Activated CD4-positive, alpha-beta T cell treated with anti-CD3 and anti-CD28 coated beads, Interleukin-2, amount 50 U/mL, for 4 hours (primary cell): ENCODE measurements at places on chromosomes 16 and 17.

GRCh38 chr17:75075597-75076336 is 12.0 kb upstream of the SLC16A5 start:
- no peak for DNase-seq

- no peak for DNase-seq
Measured at GRCh38 chr16:88320947-88321634, 61.7 kb upstream of the ZNF469 start.

DNA sequence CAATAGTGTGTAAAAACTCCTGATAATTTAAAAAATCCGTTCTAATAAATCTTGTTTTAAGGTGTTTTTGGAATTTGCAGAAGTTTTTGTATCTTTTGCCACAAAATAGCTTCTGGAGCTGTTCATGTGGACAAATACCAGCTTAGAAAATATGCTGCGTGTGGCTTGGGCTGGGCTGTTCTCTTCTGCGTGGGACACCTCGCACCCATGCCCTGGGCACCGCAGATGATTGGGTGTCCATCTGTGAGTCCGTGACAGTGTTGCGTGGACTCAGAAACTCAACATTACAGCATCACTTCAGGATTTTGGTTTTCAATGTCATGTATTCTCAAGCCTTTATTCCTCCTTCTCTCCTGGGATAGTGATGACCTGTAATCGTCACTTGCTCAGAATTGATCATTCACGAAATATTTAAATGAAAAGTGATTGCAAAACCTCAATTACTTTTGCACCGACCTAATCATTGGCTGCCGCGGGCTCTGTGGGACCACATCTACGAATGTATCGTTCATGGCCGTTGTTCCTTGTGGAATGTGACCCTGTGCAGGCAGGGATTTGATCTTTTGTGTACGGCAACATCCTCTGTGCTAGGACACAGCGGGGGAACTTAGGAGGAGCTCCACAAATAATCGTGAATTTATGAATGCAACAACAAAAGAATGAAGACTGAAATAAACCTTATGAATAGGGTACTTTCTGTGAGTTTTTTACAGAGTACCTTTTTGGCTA is 210.3 kb upstream of the FOXF1 start:
- DNase-seq, result no peak

DNA sequence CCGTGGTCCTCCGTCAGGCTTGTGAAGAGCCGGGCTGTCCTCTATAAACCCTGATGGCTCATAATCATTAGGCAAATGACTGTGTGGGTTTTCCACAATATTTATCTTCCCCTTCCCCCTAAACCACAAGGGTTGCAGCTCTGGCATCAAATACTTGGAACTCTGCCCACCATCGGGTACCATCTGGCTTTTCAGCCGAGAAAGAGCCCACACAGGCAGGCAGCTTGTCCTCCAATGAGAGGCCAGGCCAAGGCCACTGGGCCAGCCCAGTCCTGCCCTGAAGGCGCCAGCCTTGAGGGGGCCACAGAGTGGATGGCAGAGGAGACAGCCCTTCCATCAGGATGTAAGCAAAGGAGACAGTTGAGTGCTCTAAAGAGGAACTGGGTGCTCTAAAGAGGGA is 31.8 kb upstream of the NAT9 start:
- no peak for DNase-seq

GRCh38 chr16:7227229-7227721 is 105.4 kb upstream of the RBFOX1 start:
- no peak for DNase-seq

GRCh38 chr16:72125635-72126428 is 32.2 kb downstream of the DHX38 start:
- no peak for DNase-seq

- no peak for DNase-seq
Measured at GRCh38 chr17:83109793-83110645, 30.6 kb downstream of the METRNL start.

DNA sequence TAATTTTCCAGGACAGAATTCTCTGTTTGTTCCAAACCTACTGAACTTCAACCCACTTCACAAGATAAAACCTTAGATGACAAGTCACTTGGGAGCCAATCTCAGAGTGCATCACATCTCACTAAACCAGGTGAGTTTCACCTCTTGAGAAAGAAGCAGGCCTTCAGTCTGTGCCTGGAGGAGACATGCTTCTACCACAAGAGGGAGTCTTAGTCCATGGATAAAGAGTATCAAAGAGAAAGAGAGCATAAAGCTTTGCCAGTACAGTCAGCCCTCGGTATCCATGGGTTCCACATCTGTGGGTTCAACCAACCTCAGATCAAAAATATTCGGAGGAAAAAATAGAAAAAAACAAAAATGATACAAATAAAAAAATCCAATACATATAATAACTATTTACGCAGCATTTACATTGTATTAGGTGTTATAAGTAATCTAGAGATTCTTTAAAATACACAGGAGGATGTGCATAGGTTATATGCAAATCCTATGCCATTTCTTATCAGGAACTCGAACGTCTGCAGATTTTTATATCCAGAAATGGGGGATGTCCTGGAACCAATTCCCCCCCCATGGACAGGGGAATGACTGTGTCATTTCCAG is 37.7 kb downstream of the DUSP14 start:
- DNase-seq, result no peak

DNA sequence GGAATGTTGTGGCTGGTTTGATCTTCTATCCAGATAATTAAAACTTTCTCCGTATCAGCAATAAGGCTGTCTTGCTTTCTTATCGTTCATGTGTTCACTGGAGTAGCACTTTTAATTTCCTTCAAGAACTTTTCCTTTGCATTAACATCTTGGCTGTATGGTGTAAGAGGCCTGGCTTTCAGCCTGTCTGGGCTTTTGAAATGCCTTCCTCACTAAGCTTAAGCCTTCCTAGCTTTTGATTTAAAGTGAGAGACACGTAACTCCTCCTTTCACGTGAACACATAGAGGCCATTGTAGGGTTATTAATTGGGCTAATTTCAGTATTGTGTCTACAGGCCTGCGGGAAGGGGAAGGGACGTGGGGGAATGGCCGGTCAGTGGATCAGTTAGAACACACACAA is 42.9 kb downstream of the MSI2 start:
- DNase-seq, result no peak

DNA sequence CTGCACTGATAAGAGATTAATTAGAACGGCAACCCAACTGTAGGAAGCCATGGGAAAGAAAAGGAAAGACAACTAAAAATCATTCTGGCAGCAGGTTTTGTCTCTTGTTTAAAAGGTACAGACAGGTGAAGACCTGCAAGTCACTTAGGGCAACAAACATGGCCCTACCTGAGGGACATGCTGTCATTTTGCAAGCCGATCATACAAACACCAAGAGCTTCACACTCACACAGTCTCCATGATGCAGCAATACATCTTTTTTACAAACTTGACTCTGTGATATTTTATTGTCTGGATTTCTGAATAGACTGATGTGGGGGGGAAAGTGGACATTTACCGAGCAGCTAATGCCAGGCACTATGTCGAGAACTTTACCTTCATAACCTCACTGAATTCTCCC is 101.8 kb downstream of the PARN start:
- DNase-seq, result no peak

DNA sequence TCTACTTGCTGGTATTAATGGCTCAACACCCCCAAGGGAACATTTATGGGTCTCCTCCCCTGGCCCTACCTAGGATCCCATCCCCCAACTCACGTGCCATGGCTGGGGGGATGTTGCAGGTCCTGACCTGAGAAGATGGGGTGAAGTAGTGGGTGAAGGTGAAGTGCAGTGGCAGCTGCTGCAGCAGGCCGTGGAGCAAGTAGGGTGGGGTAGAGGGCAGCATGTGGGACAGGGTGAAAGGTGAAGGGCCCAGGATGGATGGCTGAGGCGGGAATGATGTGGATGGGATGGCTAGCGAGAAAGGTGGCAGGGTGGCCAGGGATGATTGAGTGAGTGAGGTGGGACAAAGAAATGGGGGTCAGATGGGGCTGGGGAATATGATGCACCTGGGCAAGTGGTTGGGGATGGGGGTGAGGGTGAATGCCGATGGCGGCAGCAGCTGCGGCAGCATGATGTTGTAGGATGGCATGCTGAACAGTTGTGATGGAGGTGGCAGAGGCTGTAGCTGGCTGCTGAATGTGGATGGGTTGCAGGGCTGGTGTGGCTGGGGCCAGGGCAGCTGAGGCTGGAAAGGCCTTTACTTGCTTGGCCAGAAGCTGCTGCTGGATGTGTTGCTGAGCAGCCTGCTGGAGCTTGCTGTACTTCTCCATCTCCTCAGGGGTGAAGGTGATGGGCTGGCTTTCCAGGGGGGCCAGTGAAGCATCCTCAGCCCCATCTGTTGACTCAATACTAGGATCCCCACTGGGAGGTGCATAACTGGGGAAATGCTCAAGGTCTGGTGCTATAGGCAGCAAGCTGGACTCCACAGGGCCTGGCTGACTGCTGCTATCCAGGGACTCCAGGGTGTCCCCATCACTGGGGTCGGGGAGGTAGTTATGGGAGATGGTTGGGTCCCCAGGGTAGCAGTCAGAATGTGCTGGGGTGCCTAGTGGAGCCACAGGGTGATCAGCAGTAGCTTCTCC is 8.3 kb upstream of the ITGA2B start:
- no peak for DNase-seq
